ENCODE measurements at places on chromosomes 7 and 10.

- DNase-seq: no peak
Observed at GRCh38 chr10:110447886-110448285, 49.8 kb upstream of the DUSP5 start.

- DNase-seq: no peak
Observed at GRCh38 chr10:89369156-89370105, 8.4 kb upstream of the IFIT1B start.

- DNase-seq: no peak
Observed at GRCh38 chr10:15735763-15736162, 16.0 kb upstream of the ITGA8 start.

GRCh38 chr7:157056246-157056645, 45.8 kb upstream of the MNX1 start:
- DNase-seq: no peak

GRCh38 chr7:8205031-8205387, 57.0 kb downstream of the ICA1 start:
- no peak for DNase-seq

- DNase-seq: no peak
Observed at GRCh38 chr7:108239501-108240225, 109.5 kb upstream of the LAMB4 start.

- no peak for DNase-seq
Observed at GRCh38 chr10:13535346-13535745, 6.5 kb upstream of the BEND7 start.
